Natural killer cell (primary cell): ENCODE measurements at places on chromosomes 4 and X. TPM values are rescaled to one million over a fixed set of nuclear protein-coding genes. Genes with fewer than 3 reads are reported as not detected.
A peak's percentile ranks its signal among the peaks of the same experiment; 100 is the strongest.

DNA sequence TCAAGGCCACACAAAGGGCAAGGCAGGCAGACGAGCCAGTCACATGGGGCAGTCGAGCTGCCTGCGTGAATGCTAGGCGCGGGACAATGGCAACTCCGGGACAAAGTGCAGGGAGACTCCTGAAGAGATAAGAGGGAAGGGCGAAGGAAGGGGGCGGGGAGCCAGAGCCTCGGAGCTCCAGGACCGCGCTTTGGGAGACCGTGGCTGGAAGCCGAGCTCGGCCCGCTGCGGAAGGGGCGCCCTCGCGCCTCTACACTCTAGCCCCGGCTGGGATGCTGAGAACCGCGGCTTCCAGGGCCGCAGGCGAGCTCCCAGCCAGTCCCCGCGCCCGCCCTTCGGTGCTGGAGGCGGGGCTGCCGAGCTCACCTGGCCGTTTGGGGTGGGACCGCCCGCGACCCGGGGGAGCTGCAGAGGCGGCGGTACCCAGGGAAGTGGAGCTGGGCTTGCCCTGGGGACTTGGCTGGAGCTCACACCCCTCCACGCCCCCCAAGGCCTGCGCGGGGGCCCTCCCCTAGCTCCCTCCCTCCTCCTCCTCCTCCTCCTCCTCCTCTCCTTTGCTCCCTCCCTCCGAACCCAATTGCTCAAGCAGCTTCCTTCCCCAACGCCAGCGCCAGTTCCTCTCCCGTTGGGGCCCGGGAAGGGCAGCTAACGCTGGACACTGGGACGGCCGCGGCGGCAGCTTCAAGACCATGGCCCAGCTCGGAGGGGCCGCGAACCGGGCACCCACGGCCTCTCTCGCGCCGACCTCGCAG is at the start of gene SOWAHD:
TSS of gene SOWAHD (plus strand) at position 610 of the 752 bp plus-strand sequence. CDS start at position 690, 80 bp downstream.
- no peaks in the 10 kb centered on the region for H3K36me3 ChIP-seq
- H3K27ac ChIP-seq, result peak within 1 kb of the TSS; percentile 95
- DNase-seq, result no peak
- H3K27me3 ChIP-seq, result no peaks in the 10 kb centered on the region
- peaks cover 54% of the 10 kb centered on the region for H3K4me1 ChIP-seq

- H3K27me3 ChIP-seq, result no peaks in the 10 kb centered on the region
- no peaks in the 10 kb centered on the region for H3K4me1 ChIP-seq
- no peaks in the 10 kb centered on the region for H3K36me3 ChIP-seq
- H3K4me3 ChIP-seq, result no peak overlapping the region
- no peak for DNase-seq
These were observed 201.5 kb upstream of the PITX2 start for GRCh38 chr4:110824344-110824743.

DNA sequence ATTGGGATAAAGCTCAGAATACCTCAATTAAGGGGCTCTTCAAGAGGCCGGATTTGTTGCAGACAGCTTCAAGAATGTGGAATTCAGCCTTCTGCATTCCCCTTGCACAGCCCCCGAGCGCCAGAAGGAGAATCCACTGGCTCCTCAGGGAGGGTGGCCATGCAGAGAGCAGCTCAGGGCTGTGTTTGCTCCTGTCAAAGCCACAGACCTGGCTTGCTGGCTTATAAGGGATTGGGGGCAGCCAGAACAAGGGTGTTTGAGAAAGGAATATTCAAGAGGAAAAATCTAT is 36.8 kb downstream of the ING2 start:
- no peak for DNase-seq
- no peaks in the 10 kb centered on the region for H3K4me1 ChIP-seq
- peaks cover 2% of the 10 kb centered on the region for H3K27me3 ChIP-seq
- H3K27ac ChIP-seq, result no peak overlapping the region
- no peak overlapping the region for H3K4me3 ChIP-seq
- no peaks in the 10 kb centered on the region for H3K36me3 ChIP-seq

- H3K36me3 ChIP-seq, result no peaks in the 10 kb centered on the region
- no peaks in the 10 kb centered on the region for H3K27me3 ChIP-seq
- DNase-seq, result no peak
- no peak overlapping the region for H3K27ac ChIP-seq
- H3K4me1 ChIP-seq, result no peaks in the 10 kb centered on the region
- H3K4me3 ChIP-seq, result no peak overlapping the region
These were observed 113.5 kb downstream of the PRKX start for GRCh38 chrX:3599802-3600430.

RAI2 gene
- total RNA-seq, result not detected

GRCh38 chrX:16966752-16967448 is 20.4 kb downstream of the REPS2 start:
- no peaks in the 10 kb centered on the region for H3K27me3 ChIP-seq
- H3K36me3 ChIP-seq, result no peaks in the 10 kb centered on the region
- H3K27ac ChIP-seq, result no peak overlapping the region
- no peak for DNase-seq
- H3K4me3 ChIP-seq, result no peak overlapping the region

ADH1B gene
- total RNA-seq, result not detected

F8A2 gene
- not detected for total RNA-seq

GRCh38 chr4:54066718-54067129 is 2.3 kb upstream of the CHIC2 start:
- H3K4me3 ChIP-seq, result no peak overlapping the region
- no peak overlapping the region for H3K27ac ChIP-seq
- no peaks in the 10 kb centered on the region for H3K27me3 ChIP-seq
- no peaks in the 10 kb centered on the region for H3K4me1 ChIP-seq
- H3K36me3 ChIP-seq, result no peaks in the 10 kb centered on the region

NDNF gene
- not detected for total RNA-seq

GRCh38 chr4:25184056-25184455 is 23.8 kb upstream of the SEPSECS start:
- H3K27me3 ChIP-seq, result no peaks in the 10 kb centered on the region
- no peak overlapping the region for H3K27ac ChIP-seq
- no peaks in the 10 kb centered on the region for H3K36me3 ChIP-seq
- DNase-seq, result no peak
- H3K4me3 ChIP-seq, result no peak overlapping the region
- H3K4me1 ChIP-seq, result no peaks in the 10 kb centered on the region

GRID2 gene
- not detected for total RNA-seq

LRRC66 gene
- not detected for total RNA-seq

- no peaks in the 10 kb centered on the region for H3K4me1 ChIP-seq
- no peaks in the 10 kb centered on the region for H3K36me3 ChIP-seq
- H3K27ac ChIP-seq, result no peak overlapping the region
- H3K27me3 ChIP-seq, result no peaks in the 10 kb centered on the region
These were observed 149.6 kb downstream of the COX18 start for GRCh38 chr4:72919937-72920336.

GRCh38 chr4:154743683-154744340 is at the start of gene LRAT:
TSS of gene LRAT (plus strand) at chr4:154744000. CDS start at chr4:154744327, 327 bp downstream.
- peak within 1 kb of the TSS; percentile 7 for H3K4me3 ChIP-seq
- no peaks in the 10 kb centered on the region for H3K36me3 ChIP-seq
- no peak for DNase-seq
- H3K27me3 ChIP-seq, result peaks cover 26% of the 10 kb centered on the region
- H3K4me1 ChIP-seq, result peaks cover 22% of the 10 kb centered on the region
- no peak within 1 kb of the TSS for H3K27ac ChIP-seq

- no peaks in the 10 kb centered on the region for H3K4me1 ChIP-seq
- no peaks in the 10 kb centered on the region for H3K36me3 ChIP-seq
- no peak overlapping the region for H3K4me3 ChIP-seq
These were observed 133.6 kb upstream of the GRPR start for GRCh38 chrX:15989716-15990115.

GRCh38 chr4:65917486-65917885 is 247.2 kb upstream of the EPHA5 start:
- DNase-seq, result no peak
- H3K27me3 ChIP-seq, result no peaks in the 10 kb centered on the region
- H3K4me1 ChIP-seq, result no peaks in the 10 kb centered on the region

GRCh38 chr4:159455675-159456237 is 352.9 kb downstream of the RAPGEF2 start:
- no peaks in the 10 kb centered on the region for H3K27me3 ChIP-seq
- H3K4me3 ChIP-seq, result no peak overlapping the region
- H3K36me3 ChIP-seq, result no peaks in the 10 kb centered on the region
- no peaks in the 10 kb centered on the region for H3K4me1 ChIP-seq
